ENCODE measurements at places on chromosomes 7 and 10. TPM values are rescaled to one million over a fixed set of nuclear protein-coding genes. Genes with fewer than 3 reads are reported as not detected.
A peak's percentile ranks its signal among the peaks of the same experiment; 100 is the strongest.

The KEL gene
- not detected for polyA plus RNA-seq

The PNLIPRP1 gene
- not detected for polyA plus RNA-seq

DNA sequence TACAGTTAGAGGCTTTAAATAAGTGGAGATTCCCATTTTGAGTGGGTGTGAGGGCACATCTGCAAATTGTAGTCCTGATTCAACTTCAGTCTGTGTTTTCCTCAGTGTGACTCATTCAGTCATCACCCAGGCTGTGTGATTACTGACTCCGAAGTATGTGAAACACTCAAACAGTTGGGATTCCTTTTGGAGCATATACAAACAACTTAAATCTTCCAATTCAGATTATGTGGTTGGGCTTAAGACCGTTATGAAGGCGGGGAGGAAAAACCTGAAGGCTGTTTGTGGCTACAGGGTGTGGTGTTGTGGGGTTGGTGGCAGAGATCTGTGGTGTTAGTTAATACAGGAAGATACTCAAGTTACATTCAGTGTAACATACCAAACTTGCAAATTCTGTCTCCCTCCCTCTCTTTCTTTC, 259.7 kb upstream of the FERD3L start:
- peak; percentile 96 for DNase-seq

DNA sequence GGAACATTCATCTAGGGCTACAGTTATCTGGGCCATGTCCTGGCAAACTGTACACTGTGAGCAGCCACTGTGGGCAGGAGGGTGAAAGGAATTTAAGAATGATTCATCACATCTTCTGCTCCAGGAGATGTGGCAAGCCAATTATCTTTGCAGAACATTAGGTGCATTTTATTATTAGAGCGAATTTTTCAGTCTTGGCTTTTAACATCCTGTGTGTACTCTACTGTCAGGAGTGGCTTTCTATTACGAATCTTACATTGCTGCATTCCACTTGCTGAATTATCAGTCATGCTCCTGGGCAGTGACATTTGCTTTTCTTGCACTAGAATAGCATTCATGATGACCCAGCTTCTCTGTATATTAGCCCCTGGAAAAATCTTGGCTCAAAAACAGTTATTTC, 109.2 kb upstream of the TARP start:
- DNase-seq = peak; percentile 92

GRCh38 chr10:98445200-98445812, 1.4 kb downstream of the HPS1 start:
- DNase-seq = no peak

- peak; percentile 69 for DNase-seq
Measured at GRCh38 chr7:139602143-139602722, 78.7 kb downstream of the CLEC2L start.

All from GM23248 (cell line).